ENCODE measurements at places on chromosomes 5 and 9.

- DNase-seq: no peak
Observed at GRCh38 chr9:90325913-90326653, 316.5 kb downstream of the DIRAS2 start.

DNA sequence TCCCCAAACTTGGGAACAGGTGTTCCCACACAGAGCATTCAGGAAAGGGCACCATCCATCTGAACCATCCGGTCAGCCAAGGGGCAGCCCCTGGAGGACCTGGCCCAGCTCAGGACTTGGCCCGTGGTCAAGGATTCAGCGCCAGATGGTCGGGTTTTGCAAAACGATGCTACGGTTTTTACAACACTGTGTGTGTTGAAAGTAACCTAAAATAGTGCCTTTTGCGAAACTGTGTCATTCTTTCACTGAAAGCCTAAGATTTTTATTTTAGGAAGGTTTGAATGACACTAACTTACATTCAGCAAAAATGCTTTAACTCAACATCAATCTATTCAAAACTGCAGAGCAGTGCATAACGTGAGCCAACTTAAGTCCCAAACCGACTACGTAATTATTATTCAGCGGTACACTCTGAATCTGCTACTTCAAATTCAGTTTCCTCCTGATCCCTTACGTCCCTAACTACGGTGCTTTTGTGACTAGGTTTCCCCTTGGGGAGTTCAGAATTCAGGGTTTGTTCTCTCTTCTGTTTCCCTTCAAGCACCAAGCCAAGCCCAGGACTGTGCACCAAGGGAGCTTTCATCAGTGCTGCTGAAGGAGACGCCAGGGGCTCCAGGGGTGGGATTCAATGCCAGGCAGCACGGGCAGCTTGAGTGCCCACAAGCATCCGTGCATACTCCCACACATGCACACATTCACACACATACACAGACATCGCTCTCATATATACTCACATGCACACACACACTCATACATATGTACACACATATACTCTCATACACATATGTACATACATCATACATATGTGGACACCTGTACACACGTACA is 25.8 kb downstream of the LPCAT1 start:
- DNase-seq: no peak

DNA sequence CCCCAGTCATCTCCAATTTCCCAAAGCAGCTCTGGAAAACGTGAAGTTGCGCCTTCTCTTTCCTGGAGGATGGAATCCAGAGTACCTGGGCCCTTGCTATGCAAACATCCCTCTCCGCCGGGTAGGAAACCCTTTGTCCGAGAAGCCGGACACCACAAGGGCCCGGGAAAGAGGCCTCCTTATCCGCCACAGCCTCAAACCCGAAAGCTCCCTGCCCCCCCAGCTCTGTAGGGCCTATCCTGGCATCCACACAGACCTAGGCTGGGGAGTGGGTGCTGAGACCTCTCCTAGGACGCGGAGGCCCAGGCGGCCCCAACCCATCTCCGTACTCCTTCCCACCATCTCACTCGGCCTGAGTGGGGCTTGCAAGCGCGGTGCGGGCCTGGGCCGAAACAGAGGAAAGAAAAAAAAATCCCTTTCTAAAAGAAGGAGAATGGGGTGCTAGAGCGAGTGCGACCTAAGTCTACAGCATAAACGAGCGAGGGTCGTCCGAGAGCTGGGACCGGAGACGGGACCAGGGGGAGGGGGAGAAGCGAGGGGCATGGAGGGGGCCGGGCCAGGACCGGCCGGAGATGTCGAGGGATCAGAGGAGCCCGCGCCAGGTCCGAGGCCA is 624 bp downstream of the FBXW11 start:
- no peak for DNase-seq

DNA sequence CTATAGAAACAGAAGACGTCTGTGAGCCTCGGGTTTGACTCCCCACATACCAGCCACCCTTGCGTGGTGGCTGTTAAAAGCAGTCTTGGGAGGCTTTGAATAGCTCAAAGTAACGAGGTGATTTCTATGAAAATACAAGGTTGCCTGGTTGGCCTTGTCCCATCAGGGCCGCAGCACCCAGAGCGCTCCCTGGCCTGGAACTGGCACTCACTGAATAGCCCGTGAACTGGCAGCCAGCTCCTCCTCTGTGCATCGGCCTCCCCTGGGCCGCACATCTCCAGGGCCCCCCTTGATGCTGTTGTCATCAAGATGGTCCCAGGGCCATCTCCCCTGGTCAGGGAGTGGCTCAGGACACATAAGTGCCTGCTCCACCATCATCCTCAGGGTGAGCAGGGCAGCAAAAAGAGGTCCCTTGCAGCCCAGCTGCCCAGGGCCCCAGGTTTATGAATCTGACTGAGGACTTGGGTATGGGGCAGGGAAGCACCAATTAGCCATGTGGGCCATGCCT is 144.6 kb upstream of the PPP1R26 start:
- no peak for DNase-seq

DNA sequence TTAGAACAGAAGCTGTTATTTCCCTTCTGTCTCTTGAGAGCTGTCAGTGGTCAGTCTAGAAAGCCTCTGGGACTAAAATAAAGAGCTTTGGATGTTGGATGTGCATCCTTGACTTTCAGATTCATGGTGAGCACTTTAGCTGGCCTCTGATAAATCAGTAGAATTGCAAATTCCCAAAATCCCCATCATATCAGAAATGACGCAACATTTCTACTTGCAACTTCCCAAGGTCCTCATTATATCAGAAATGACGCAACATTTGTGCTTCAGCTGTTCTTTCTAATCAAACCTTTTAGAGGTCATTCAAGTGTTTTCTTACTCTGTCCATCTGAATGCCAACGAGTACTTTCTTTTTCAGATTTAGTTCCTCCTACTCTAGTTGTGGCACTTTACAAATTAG is 167.3 kb upstream of the MOCS2 start:
- DNase-seq: no peak

GRCh38 chr9:34610434-34611206 is 1.3 kb downstream of the RPP25L start:
- DNase-seq: no peak

- DNase-seq: no peak
Observed at GRCh38 chr5:175321927-175322532, 122.0 kb downstream of the DRD1 start.

- no peak for DNase-seq
Observed at GRCh38 chr9:114936581-114936980, 6.2 kb upstream of the TNFSF8 start.

GRCh38 chr5:159987031-159987674 is 21.8 kb upstream of the TTC1 start:
- peak; percentile 37 for DNase-seq

- DNase-seq: no peak
Observed at GRCh38 chr5:143279698-143280097, 123.8 kb downstream of the NR3C1 start.

- no peak for DNase-seq
Observed at GRCh38 chr5:169649486-169649885, 12.4 kb downstream of the DOCK2 start.

- no peak for DNase-seq
Observed at GRCh38 chr9:81213456-81213855, 475.9 kb downstream of the TLE1 start.

GRCh38 chr5:147072622-147073021 is 162.2 kb upstream of the STK32A start:
- DNase-seq: no peak

- no peak for DNase-seq
Observed at GRCh38 chr5:40306869-40307487, 372.7 kb upstream of the PTGER4 start.

DNA sequence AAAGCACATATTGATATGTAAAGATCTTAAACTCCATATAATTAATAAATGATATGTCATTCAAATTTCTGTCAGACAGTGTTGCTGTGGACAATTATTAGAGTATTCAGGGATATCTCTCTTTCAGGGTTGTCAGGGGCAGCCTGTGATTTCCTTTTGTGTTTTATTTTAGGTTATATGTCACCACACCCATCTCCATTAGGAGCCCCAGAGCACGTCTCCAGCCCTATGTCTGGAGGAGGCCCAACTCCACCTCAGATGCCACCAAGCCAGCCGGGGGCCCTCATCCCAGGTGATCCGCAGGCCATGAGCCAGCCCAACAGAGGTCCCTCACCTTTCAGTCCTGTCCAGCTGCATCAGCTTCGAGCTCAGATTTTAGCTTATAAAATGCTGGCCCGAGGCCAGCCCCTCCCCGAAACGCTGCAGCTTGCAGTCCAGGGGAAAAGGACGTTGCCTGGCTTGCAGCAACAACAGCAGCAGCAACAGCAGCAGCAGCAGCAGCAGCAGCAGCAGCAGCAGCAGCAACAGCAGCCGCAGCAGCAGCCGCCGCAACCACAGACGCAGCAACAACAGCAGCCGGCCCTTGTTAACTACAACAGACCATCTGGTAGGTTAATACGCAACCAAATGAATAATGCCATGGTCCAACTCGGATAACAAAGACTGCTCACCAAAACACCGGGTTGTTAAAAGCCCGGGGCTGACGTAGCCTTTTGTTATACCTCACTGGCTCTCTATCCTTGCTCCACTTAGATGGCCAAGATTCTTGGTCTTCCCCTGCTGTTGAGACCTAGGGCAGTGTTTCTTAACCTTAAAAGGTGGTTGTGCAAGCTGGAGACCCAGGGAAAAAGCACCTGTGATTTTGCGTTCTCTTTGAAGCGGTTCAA is 24.4 kb downstream of the SMARCA2 start:
- no peak for DNase-seq

DNA sequence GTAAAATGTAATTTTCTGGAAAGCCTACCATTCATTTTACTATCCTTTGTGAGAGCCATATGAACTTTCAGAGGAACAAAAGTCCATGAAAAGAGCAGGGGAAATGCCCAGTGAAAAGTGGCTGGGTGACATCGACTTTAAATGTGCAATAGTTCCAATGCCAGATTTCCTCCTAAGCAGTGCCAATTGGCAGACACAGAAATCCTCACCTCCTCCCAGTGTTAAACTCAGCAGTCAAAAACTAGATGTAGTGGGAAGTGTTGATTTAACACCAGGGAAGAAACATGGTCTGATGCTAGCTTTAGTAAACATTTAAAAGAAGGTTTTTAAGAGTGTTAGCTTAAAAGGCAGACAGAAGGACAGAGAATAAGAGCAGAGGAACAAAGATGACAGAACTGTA is 2055.2 kb downstream of the MAT2B start:
- DNase-seq: no peak

DNA sequence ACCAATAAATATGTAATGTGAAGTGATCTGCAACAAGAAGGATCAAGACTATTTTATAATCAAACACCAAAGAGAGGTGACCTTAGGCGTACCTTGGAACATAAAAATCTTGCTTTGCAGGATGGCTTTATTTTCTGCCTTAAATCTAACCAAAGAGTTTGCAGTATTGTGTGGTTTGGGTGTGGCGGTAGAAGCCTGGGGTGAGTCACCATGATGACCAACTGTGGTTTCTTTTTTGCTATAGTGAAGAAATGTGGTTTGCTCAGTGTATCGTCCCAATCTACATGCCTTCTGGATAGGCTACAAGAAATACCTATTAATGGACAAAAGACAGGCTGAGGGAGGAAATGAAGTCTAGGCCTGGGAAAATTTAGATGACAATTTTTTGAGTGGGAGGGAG is 5.1 kb upstream of the CAST start:
- DNase-seq: peak; percentile 18

- no peak for DNase-seq
Observed at GRCh38 chr9:75993434-75993833, 103.0 kb downstream of the PCSK5 start.

- no peak for DNase-seq
Observed at GRCh38 chr9:7785813-7786212, 13.8 kb downstream of the DMAC1 start.

- DNase-seq: no peak
Observed at GRCh38 chr9:121300283-121301119, 32.5 kb downstream of the GSN start.

DNA sequence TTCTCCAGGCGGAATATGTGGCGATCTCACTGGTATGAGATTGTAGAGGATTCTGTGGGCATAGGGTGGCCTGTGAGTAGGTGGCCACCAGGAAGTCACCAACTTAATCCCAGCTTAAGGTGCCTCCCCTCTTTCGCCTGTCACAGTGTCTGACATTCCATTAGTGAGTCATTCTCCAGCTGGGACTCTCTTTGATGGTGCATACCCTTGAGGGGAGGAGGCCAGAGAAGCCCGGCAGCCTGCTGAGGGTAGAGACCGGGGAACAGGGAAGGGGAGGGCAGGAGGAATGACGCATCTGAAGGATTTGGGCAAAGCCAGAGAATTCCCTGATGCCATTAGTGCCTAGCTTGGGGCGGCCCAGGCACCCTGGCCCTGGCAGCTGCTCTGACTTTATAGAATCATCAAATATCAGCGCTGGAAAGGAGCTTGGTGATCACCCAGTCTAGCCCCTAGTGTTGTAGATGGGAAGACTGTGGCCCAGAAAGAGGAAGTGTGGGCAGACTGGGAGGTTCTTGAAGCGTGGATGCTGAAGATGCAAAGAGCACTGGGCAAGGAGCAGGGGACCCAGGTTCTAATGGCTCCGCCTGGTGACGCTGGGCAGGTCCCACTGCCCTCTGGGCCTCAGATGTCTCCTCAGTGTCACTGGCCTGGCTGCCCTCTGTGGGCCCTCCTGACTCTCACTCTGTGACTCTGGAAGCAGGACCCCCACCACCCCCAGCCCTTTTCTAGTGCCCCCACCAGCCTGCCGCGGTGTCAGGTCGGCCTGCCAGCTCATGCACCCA is 41.4 kb downstream of the DAB2IP start:
- no peak for DNase-seq

DNA sequence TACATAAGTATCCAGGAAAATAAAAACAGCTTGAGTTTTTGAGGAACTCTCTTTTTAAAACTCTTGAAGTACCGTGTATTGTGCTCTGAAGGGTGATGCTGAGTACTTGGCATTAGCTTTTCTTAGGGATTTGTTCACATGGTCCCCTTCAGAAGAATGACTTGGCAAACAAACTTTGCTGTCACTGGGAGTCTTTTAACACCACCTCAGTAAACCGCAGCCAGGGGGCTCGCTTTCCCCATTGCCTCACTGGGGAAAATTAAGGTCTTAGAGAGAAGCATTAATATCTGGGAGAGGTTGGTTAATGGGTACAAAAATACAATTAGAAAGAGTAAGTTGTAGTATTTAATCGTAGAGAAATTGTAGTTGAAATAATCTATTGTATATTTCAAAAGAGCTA is 105.9 kb upstream of the DAP start:
- no peak for DNase-seq

- no peak for DNase-seq
Observed at GRCh38 chr5:124398460-124398859, 348.0 kb downstream of the ZNF608 start.

GRCh38 chr9:121889990-121890563 is 203.0 kb downstream of the TTLL11 start:
- DNase-seq: no peak
